Aorta (tissue), 5 donors: ENCODE measurements at places on chromosomes 13 and 19. TPM values are rescaled to one million over a fixed set of nuclear protein-coding genes. Genes with fewer than 3 reads are reported as not detected.
A peak's percentile ranks its signal among the peaks of the same experiment; 100 is the strongest.

The FLT1 gene
- 0.38 TPM for polyA plus RNA-seq

The CRLF1 gene
- polyA plus RNA-seq, result 317 TPM

DNA sequence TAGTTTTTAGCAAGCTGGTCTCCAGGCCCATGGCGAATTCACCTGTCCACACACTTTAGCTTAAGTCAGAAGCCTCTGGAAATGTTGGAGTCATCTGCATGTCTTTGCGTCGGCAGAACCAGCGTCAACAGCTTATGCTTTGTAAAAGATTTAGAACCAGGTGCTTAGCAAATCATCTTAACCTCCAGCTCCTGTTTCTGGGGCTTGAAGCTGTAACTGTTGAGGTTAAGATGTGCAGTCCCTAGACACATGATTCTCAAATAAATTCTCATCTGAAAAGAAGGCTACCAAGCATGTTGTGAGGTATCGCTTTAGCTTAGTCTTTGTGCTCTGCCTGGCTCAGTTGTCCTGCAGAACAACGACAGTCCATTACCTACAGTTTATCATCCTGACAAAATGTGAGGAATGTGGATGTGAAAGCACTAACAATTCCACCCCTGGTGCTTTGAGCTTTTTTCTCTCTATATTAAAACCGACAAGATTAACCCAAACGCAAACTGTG lies 4.4 kb downstream of the EFNB2 start:
- H3K4me1 ChIP-seq, result no peaks in the 10 kb centered on the region
- DNase-seq, result no peak
- peak overlapping the region; percentile 30 for H3K27ac ChIP-seq
- H3K4me3 ChIP-seq, result peak overlapping the region; percentile 86

- H3K4me1 ChIP-seq, result no peaks in the 10 kb centered on the region
- DNase-seq, result peak; percentile 87
- H3K36me3 ChIP-seq, result no peaks in the 10 kb centered on the region
- H3K27me3 ChIP-seq, result no peaks in the 10 kb centered on the region
These were observed 1.0 kb upstream of the TYROBP start for GRCh38 chr19:35908973-35909683.

DNA sequence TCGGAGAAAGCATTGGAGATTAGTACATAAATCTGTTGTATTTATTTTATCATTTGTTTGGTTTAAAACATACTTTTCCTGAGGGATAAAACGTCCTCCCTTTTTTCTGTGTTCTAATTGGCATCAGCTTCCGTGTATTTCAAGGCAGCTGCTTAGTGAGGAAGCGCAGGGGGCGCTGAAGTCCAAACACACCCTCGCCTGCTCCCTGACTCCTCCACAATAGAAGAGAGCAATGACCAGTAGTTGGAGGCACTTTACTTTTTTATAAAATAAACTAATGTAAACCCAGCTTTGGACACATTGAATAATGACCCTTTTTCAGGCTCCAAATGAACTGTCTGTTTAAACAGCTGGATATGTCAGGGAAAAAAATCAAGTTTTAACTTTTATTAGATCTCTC lies 79.9 kb downstream of the RNASEH2B start:
- H3K4me1 ChIP-seq, result peaks cover 4% of the 10 kb centered on the region
- H3K4me3 ChIP-seq, result no peak overlapping the region
- H3K27ac ChIP-seq, result no peak overlapping the region
- H3K36me3 ChIP-seq, result no peaks in the 10 kb centered on the region
